ENCODE measurements at places on chromosomes 2 and 18. TPM values are rescaled to one million over a fixed set of nuclear protein-coding genes. Genes with fewer than 3 reads are reported as not detected.

GRCh38 chr2:231038483-231039293 lies 1.4 kb downstream of the C2orf72 start:
- peak; percentile 70 for DNase-seq

GRCh38 chr2:15701341-15701907 lies 109.8 kb downstream of the DDX1 start:
- DNase-seq, result no peak

Gene CLASP1
- total RNA-seq, result 28.3 TPM

DNA sequence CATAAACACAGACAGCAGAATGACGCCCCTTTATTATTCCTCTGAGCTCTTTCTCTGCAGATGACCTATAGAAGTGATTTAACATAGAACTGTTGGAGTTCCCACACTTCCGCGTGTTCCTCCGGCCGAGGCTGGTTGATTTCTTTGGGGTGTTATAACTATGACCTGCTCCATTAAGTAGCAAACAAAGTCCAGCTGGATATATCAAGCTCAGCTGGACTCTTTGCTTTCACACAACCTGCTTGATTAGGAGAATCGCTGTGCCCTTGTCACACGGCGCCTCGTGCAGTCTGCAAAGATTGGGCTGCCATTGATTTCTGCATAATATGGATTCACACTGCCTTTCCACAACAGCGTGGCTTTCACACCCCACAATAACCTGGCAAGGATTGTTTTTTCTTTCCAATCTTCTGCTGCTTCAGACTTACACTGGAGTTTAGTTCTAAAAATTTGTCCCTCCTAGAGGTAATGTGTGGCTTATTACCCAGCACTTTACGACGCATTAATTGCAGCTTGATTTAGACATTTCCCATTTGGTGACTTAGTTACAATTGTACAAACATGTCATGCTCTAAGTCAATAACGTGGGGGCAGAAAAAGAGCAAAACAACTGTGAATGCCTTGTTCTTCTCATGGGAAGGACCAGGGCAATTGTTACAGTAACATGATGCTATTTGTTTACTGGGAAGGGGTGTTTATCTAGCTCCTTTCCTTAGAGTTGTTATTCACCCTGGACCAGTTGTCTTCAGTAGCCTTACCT lies 485.7 kb downstream of the TXNL1 start:
- DNase-seq, result no peak

- DNase-seq, result no peak
These were observed 204.5 kb upstream of the LRATD1 start for GRCh38 chr2:14428056-14428455.

GRCh38 chr2:64899081-64899865 lies 89.9 kb upstream of the SLC1A4 start:
- DNase-seq, result peak; percentile 79

- no peak for DNase-seq
These were observed 37.9 kb upstream of the ASB1 start for GRCh38 chr2:238388794-238389193.

DNA sequence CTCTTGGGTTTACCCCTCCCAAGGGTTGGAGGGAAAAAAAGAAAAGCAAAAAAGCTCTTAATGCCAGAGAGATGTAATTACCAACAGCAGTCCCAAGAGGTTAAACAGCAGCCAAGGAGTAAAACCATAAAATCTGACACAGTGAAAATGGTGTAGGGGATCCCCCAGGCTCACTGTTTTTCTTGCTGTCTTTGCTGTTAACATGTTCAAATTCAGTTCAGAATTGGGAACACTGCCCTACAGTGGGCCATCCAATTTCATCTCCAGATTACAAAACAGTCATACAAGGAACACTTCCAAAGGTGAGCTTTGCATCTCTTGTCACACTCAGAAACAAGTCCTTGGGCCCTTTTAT lies 54.5 kb downstream of the PLEKHM3 start:
- no peak for DNase-seq

GRCh38 chr2:102418421-102418961 lies 4.5 kb upstream of the IL18RAP start:
- DNase-seq, result no peak

DNA sequence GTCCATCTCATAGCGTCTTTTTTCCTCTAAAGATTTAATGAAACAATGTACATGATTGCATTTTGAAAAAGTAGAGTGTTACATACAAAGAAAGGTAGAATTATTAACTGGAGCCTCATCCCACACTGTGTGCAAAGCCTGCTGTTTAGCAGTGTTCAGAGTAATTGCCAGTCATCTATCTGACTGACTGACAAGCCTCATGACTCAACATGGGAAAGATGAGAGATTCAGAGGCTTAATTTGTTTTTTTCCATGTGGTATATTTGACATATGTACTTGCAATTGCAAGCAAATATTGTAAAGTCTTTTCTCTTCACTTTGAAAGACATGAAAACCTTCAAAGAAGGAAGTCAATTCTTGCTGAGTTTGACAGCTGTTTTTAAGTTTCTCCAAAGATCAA lies 14.7 kb downstream of the PCARE start:
- no peak for DNase-seq

GRCh38 chr2:143608063-143608423 lies 478.8 kb downstream of the ARHGAP15 start:
- DNase-seq, result no peak

Gene EGR4
- total RNA-seq, result not detected

DNA sequence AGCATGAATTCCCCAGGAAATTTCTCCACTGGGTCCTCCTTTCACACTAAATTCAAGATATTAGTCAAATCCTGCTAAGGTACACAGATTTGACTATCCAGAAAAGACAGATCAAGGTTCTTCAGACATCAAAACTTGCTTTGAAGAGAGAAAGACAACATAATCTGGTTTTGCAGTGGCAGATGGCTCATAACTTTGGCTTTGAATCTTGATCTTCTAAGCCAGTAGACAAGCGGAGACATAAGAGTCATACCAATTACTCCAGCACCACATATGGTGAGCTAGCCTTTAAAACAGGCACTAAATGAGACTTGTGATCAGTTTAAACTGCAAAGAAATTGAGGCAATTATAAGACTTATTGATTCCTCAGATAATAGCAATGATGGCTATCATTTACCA lies 29.3 kb downstream of the PDE11A start:
- DNase-seq, result no peak

Gene IHH
- 4.9 TPM for total RNA-seq

DNA sequence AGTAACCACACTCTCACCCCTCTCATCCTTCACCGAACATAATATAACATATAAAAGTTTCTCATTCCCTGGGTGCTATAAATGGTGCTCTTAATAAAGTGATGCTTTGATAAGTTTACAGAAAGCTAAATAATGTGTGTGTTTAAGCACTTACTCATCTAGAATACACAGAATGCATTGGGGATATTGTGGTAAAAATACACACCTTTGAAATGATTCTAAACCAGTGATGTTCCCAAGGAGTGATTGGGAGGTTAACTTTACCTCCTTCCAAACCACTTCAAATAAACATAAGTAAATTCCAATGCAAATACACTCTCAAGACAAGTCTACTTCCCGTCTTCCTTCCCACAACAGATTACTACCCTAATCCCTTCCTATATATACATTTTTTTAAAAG lies 85.3 kb upstream of the TWSG1 start:
- no peak for DNase-seq

DNA sequence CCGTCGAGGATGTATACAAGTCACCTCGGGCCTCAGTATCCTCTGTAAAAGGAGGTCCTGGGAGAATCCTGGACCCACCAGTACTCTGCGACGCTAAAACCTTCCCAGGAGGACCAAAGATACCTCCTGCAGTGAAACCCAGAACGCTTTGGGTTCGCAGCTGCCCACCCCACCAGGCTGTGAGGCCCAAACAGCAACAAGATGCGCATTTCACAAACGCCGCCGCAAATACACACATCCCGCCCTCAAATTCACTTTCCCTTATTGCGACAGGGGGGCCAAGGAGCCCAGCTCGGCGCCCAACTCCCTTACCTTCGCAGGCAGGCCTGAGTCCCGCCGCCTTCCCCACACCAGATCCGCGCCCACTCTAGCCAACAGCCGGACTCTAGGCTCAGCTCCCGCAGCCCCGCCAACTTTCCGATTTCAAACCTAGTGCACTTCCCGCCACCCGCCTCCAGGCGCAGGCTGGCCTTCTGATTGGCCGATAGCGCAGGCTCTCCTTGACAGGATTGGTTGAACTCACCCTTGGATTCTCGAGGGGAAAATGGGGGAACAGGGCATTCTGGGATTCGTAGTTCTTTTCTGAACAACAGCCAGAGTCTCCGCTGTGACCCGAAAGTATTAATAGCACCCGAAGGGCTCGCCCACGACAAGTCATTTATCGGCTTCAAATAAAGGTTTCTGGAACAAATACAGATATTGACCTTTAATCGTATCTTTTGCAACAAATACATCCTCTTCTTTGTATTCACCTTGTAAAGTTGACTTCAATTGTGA lies at the start of gene SPC25:
SPC25 (minus strand) TSS at position 425 of the 777 bp plus-strand sequence. CDS start 911 bp downstream, outside the sequence.
- peak; percentile 87 for DNase-seq

GRCh38 chr18:12109836-12110235 lies 16.2 kb downstream of the ANKRD62 start:
- no peak for DNase-seq

- no peak for DNase-seq
These were observed 28.3 kb downstream of the ARL5A start for GRCh38 chr2:151799886-151800292.

Gene ALK
- total RNA-seq, result not detected

DNA sequence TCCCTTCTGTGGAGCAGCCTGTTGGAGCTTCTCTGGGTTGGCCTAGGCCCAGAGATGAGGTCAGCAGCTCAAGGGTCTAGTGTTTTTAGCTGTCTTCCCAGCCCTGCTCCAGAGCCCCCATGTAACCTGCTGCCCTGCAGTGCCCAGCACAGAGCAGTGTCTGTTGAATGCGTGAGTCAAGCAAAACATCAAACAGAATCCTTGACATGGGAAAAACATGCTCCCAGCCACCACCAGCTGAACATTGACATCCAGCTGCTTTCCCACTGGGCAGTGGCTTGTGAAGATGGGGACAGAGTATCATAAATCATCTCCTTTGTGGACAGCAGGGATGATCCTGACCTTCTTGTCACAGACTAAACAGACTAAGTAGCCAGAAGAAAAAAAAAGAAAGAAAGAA lies 22.6 kb downstream of the IMPA2 start:
- DNase-seq, result no peak

Gene IL1RL2
- 2.5 TPM for total RNA-seq

Gene NYAP2
- not detected for total RNA-seq

DNA sequence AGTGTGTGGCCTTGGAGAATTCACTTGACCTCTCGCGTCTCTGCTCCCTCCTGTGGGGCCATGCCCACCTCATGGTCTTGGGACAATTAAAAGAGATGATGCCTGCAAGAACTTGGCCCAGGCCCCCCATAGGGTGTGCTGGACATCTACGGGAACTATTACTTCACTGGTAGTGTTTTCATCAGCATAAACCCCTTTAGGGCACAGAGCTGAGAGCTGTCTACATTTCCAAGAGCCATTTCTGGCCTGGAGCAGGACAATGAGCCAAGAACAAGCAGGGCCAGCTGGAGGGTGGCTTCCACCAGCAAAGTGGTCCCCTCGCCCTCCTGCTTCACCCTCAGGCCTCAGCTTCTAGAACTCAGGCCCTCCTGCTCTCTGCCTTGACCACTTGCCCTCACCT lies 232.3 kb downstream of the ZBTB7C start:
- peak; percentile 23 for DNase-seq

All from left lobe of liver (tissue), 2 donors.